ENCODE measurements at places on chromosomes 6 and 20.

DNA sequence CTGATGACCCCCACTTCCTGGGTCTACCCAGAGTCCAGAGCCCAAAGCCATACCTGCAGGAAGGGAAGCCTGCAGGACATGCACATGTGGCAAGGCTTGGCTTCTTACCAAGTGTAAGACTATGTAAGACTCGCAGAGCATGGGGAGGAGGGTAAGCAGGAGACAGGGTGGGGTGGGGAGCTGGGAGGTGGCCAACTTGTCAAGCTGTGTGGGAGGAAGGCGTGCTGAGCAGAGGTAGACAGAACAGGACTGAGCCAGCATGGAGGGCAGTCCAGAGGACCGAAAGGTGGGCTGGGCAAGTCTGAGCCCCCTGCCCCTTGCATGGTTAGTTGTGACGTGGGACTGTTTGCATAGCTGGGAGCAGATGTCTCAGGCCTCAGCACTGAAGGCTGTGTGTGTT lies 53.4 kb upstream of the RNF24 start:
- no peak for DNase-seq

DNA sequence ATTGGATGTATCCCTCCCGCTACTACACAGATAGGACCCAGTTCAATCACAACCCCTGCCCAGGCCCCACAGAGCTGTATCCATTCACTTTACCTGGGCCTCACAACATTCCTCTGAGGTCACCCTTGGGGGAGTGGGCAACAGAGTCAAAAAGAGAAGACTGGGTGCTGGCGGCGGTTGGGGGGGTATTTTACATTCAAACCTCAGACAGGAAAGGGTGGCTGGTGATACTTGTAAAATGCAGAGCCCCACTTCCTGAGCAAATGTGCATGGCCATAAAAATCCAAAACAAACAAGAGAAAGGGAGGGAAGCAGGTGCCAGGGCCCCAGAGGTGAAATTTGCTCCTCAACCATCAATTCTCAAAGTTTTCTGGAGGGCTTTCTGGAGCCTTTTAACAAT lies 3.5 kb downstream of the LRFN2 start:
- DNase-seq, result no peak

- no peak for DNase-seq
Observed at GRCh38 chr6:152943260-152943897, 39.5 kb downstream of the FBXO5 start.

GRCh38 chr6:55578537-55579363 lies at the start of gene HMGCLL1:
HMGCLL1 (minus strand) TSS chr6:55579192; CDS start chr6:55579055, 137 bp downstream.
- DNase-seq, result peak; percentile 33

GRCh38 chr6:151647976-151648639 lies 154.3 kb downstream of the CCDC170 start:
- no peak for DNase-seq

- no peak for DNase-seq
Observed at GRCh38 chr20:19673575-19673974, 84.5 kb upstream of the RIN2 start.

- DNase-seq, result no peak
Observed at GRCh38 chr6:108807928-108808327, 40.3 kb upstream of the ARMC2 start.

- DNase-seq, result no peak
Observed at GRCh38 chr6:72820906-72821305, 199.0 kb downstream of the KCNQ5 start.

- no peak for DNase-seq
Observed at GRCh38 chr20:41191562-41192500, 54.5 kb downstream of the PLCG1 start.

- DNase-seq, result no peak
Observed at GRCh38 chr6:155493694-155494143, 38.1 kb upstream of the NOX3 start.

- no peak for DNase-seq
Observed at GRCh38 chr20:23637282-23638221, at the start of gene CST3. CST3 (minus strand) TSS chr20:23637955; CDS start chr20:23637862, 93 bp downstream.

DNA sequence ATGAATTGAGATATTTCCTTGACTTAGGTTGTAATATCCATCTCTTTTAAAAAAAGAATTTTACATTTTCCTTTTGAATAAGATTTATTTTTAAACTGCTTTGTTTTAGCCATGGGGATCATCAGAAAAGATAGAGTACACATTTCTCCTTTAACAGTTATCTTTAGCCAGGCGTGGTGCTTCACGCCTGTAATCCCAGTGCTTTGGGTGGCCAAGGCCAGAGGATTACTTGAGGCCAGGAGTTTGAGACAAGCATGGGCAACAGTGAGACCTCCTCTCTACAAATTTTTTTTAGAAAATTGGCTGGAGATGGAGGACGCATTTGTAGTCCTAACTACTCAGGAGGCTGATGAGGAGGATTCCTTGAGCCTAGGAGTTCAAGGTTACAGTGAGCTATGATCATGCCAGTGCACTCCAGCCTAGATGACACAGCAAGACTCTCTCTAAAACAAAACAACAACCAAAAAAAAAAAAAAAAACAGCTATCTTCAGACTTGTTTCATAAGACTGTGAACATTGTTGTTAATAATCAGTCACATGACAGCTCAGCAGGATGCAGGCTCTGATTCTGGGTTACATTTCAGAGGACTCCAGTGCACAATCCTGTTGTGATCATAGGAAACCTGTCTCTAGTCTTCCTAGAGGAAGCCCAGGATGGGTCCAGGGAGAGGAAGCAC lies 2.0 kb upstream of the SLC17A3 start:
- DNase-seq, result no peak

DNA sequence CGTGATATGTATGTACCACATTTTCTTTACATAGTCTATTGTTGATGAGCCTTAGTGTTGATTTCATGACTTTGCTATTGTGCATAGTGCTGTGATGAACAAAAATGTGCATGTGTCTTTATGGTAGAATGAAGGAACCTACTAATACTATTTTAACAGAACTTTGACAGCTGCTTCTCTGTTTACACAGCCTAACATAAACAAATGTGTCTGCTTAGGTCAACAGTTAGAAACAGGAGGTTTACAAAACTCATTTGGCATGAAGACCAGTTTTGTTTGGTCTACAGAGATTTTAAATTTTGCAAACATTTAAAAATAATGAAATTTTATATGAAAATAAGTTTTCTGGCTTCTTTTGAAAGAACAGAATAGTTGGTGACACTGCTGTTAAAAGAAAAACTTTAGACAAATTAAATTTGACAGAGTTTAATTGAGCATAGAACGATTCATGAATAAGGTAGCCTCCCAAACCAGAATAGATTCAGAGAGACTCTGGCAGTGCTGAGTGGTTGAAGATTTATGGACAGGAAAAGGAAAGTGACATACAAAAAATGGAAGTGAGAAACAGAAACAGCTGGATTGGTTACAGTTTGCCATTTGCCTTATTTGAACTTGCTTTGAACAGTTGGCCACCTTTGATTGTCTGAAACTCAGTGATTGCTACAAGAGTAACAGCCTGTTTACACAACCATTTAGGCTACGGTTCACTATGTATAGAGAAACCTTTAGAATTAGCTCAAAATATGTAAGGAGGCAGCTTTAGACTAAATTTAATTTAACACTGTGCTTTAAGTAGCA lies 715.8 kb upstream of the HS3ST5 start:
- no peak for DNase-seq

GRCh38 chr20:6575912-6576401 lies 191.5 kb upstream of the BMP2 start:
- DNase-seq, result no peak

GRCh38 chr20:37314099-37314498 lies 24.6 kb downstream of the MANBAL start:
- no peak for DNase-seq

DNA sequence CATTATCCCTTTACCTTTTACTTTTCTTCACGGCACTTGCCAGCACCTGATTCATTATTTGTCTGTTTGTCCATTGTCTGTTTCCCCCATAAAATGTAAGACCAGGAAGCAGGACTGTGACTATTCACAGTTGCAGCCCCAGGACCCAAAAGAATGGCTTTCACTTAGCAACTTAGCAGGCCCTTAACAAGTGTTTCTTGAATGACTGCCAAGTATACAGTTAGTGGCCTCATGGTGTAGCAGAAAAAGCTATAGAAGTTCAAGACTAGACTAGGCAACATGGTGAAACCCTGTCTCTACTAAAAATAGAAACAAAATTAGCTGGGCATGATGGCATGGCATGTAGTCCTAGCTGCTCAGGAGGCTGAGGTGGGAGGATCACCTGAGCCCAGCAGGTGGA lies 4.3 kb downstream of the SLC26A8 start:
- no peak for DNase-seq

- DNase-seq, result no peak
Observed at GRCh38 chr6:130070792-130071191, 52.4 kb downstream of the L3MBTL3 start.

DNA sequence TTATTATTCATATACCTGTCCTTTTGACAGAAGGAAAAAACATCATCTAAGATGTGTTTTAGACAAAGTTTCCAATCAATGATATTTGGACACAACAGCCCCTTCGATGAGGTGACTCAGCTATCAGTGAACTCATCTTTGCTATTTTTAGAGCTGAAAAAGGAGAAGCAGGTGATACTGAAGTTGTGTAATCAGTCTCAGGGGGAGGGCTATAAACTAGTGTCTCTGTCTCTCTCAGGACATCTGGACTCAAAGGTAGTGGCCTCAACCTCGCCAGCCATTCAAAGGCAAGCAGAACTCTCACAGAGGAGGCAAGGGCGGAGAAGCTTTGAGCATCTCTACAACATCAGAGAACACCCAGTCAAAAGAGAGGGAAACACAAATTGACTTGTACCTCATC lies 135.4 kb downstream of the BFSP1 start:
- no peak for DNase-seq

GRCh38 chr6:42045538-42046460 lies 4.5 kb upstream of the TAF8 start:
- peak; percentile 62 for DNase-seq

DNA sequence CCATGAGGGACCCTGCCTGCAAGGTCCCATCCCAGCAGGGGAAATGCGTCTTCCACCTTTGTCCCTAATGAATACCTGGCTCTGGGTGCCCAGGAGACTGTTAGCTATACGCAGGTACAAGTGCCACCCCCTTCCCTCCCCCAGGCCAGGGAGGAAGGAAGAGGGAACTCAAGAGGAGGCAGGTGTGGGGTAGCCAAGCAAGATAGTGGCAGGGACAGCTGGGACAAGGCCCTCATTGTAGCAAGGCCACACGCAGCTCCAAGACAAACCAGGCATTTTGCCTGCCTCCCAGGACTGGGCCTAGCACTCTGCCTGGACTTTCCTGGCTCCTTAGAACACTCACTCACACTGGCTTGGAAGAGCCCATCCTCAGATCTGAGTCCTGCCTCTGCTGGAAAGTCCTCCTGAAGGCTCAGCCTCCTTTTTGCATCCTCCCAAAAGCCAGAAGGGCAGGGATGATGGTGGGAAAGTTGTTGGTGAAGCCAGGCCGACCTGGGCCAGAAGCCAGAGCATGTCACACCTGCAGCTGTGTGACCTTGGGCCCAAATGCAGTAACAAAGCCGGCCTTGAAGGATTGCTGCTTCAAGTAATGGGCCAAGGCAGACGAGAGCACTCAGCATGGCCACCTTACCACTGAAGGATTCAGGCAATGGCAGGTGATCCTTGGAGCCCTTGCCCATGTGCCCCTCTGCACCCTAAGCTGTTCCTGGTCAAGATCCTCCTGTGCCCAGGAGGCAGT lies 27.7 kb downstream of the SNPH start:
- DNase-seq, result no peak

Data from hypothalamus (tissue), 51 donors.